ENCODE measurements at places on chromosomes 5 and 9. TPM values are rescaled to one million over a fixed set of nuclear protein-coding genes. Genes with fewer than 3 reads are reported as not detected.

- DNase-seq: no peak
- no peak overlapping the region for H3K4me3 ChIP-seq
- no peaks in the 10 kb centered on the region for H3K36me3 ChIP-seq
- H3K4me1 ChIP-seq: no peaks in the 10 kb centered on the region
- peak overlapping the region; percentile 76 for H3K27ac ChIP-seq
Observed at GRCh38 chr9:134707731-134708671, 66.4 kb downstream of the COL5A1 start.

- no peaks in the 10 kb centered on the region for H3K36me3 ChIP-seq
- no peak for DNase-seq
- H3K27me3 ChIP-seq: peaks cover 8% of the 10 kb centered on the region
- H3K4me1 ChIP-seq: no peaks in the 10 kb centered on the region
- no peak overlapping the region for H3K4me3 ChIP-seq
Observed at GRCh38 chr9:112921549-112921948, 30.9 kb upstream of the SLC46A2 start.

DNA sequence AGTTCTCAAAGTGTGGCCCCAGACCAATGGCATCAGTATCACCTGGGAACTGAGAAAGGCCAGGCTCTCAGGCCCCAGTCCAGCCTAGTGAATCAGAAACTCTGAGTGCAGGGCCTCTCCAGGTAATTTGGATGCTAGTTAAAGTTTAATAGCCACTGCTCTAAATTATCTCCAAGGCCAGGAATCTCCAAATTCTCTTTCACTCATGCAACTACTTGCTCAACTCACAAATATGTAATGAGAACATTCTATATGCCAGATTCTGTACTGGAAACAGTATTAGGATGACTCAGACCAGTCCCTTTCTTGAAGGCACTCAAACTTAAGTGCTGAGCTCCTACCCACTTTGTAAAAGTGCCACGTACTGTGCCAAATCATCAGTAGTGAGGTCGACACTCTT, 84.6 kb downstream of the PAPPA start:
- H3K36me3 ChIP-seq: no peaks in the 10 kb centered on the region
- no peak overlapping the region for H3K27ac ChIP-seq
- H3K4me3 ChIP-seq: no peak overlapping the region
- peaks cover 11% of the 10 kb centered on the region for H3K4me1 ChIP-seq
- H3K27me3 ChIP-seq: no peaks in the 10 kb centered on the region
- no peak for DNase-seq

PCAT7 gene
- total RNA-seq: not detected

DNA sequence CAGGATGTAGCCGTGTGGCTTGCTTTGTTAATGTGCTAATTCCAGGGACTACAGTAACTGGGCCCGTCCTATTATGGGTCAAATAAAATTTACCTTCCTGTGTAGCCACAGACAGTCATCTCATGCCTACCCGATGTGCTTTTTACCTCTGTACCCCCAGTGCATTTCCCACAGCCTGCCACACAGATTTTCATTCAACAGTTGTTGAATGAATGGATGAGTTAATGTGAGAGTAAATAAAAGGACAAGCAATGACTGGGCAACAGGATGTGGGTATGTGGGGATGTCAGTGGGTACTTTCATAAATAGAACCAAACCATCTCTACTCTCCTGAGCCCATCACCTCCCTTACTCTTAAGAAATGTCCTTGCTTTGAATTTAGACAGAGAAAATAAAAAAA, 441.2 kb upstream of the ZNF462 start:
- no peak overlapping the region for H3K4me3 ChIP-seq
- no peak overlapping the region for H3K27ac ChIP-seq
- DNase-seq: no peak
- no peaks in the 10 kb centered on the region for H3K27me3 ChIP-seq
- H3K36me3 ChIP-seq: no peaks in the 10 kb centered on the region

- peak; percentile 5 for DNase-seq
- H3K4me3 ChIP-seq: no peak overlapping the region
- H3K27me3 ChIP-seq: no peaks in the 10 kb centered on the region
- peaks cover 4% of the 10 kb centered on the region for H3K4me1 ChIP-seq
- no peaks in the 10 kb centered on the region for H3K36me3 ChIP-seq
- H3K27ac ChIP-seq: no peak overlapping the region
Observed at GRCh38 chr5:118789366-118789765, 199.0 kb downstream of the DTWD2 start.

GRCh38 chr5:126188804-126189203, 234.4 kb upstream of the GRAMD2B start:
- DNase-seq: no peak
- no peak overlapping the region for H3K27ac ChIP-seq
- H3K27me3 ChIP-seq: no peaks in the 10 kb centered on the region
- no peak overlapping the region for H3K4me3 ChIP-seq
- no peaks in the 10 kb centered on the region for H3K36me3 ChIP-seq

DNA sequence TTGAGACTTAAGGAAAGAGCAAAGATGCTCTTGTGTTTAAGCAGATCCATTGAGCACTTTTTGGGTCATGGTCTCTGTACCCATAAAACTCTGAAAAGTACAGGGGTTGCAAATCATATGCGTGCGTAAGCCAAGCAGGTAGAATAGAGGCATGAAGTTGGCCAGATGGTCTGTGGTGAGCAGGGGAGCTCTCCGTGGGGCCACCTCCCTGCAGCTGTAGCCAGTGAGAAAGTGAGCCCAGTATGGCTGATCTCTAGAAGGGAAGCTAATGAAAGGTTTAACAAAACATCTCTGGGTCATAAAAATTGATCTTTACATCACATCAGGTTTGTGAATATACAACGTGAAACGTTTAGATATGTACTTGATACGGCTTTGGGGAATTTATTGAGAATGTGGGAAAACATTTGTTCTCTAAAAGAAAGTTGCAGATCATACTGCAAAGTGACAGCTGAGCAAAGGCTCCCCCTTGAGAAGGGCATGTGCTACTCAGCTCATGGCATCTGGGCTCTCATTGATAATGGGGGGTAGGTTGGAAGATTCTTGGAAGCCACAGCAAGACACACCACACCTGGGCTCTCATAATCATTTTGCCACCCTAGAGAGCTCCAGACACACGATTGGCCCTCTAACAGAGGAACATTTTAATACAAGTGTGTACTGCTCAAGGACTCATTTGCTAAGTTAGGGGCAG, 30.6 kb downstream of the SH3GL2 start:
- peaks cover 4% of the 10 kb centered on the region for H3K4me1 ChIP-seq
- H3K4me3 ChIP-seq: no peak overlapping the region
- H3K36me3 ChIP-seq: no peaks in the 10 kb centered on the region
- H3K27ac ChIP-seq: no peak overlapping the region
- no peak for DNase-seq

DNA sequence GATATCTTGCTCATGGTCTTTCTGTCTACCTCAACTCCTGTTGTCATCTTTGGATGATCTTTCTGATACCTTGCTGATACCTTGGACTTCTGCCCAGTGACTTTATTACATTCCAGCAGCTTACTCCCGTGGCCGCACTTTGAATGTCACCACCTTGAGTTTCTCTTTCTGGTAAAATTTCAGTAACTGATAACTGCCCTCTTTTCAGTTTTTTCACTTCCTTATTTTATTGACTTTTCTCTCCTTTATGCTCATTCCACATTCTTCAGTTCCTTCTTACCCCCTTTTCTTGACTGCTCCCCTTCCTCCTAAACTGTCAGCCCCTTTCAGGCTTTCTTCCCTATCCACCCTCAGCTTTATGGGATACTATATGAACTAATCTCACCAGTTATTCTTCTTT, 7.0 kb upstream of the FBXO4 start:
- H3K27ac ChIP-seq: no peak overlapping the region
- H3K4me3 ChIP-seq: no peak overlapping the region
- DNase-seq: no peak

GRCh38 chr5:15966651-15967050, 212.9 kb downstream of the MARCHF11 start:
- no peak overlapping the region for H3K4me3 ChIP-seq
- no peaks in the 10 kb centered on the region for H3K36me3 ChIP-seq
- H3K27me3 ChIP-seq: no peaks in the 10 kb centered on the region
- DNase-seq: no peak

- no peak for DNase-seq
- H3K27ac ChIP-seq: no peak overlapping the region
- no peak overlapping the region for H3K4me3 ChIP-seq
- no peaks in the 10 kb centered on the region for H3K36me3 ChIP-seq
- no peaks in the 10 kb centered on the region for H3K27me3 ChIP-seq
- H3K4me1 ChIP-seq: no peaks in the 10 kb centered on the region
Observed at GRCh38 chr5:136094189-136094912, 38.3 kb upstream of the SMAD5 start.

AHRR gene
- 1.7 TPM for total RNA-seq

DNA sequence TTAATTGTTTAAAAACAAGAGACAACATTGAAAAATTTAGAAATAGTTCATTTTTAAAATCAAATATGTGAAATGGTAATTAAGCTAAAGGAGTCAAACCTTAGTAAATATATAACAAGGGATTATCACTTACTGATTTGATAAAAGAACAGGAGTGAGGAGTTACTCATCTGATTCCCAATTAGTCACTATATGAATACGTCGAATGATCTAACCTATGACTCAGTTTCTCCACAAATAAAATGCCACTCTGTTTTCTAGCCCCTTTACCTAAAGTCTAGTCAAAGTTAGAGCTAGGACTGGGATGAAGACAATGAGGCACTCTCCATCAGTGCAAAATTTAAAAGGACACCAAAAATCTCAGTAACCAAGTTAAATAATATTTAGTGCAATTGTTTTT, 70.4 kb upstream of the RASEF start:
- no peak overlapping the region for H3K4me3 ChIP-seq
- no peaks in the 10 kb centered on the region for H3K4me1 ChIP-seq
- no peaks in the 10 kb centered on the region for H3K36me3 ChIP-seq

GRCh38 chr9:87382900-87383299, 114.8 kb upstream of the DAPK1 start:
- no peaks in the 10 kb centered on the region for H3K36me3 ChIP-seq
- H3K27me3 ChIP-seq: no peaks in the 10 kb centered on the region
- H3K4me3 ChIP-seq: no peak overlapping the region
- no peak overlapping the region for H3K27ac ChIP-seq
- no peak for DNase-seq

DNA sequence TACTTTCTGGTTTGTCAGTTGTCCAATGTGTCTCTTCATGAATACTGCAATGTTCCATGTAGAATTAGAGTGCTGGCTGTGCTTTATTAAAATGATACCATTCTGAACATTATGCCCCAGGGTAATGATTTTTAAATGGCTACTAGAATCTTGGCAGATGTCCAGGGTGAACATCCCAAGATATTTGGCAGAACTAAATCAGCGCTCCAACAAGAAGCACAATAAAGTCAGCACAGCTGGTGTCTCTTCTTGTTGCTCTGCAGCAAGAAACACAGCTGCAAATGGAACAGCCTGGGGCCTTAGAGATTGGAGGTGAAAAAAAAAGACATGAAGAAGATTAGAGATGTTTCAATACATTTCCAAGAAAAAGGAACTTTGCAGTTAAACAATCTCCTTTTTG, 248.3 kb downstream of the CDH18 start:
- no peaks in the 10 kb centered on the region for H3K4me1 ChIP-seq
- H3K36me3 ChIP-seq: no peaks in the 10 kb centered on the region
- H3K4me3 ChIP-seq: no peak overlapping the region
- no peaks in the 10 kb centered on the region for H3K27me3 ChIP-seq
- H3K27ac ChIP-seq: no peak overlapping the region

SLC1A3 gene
- 21.0 TPM for total RNA-seq

DNA sequence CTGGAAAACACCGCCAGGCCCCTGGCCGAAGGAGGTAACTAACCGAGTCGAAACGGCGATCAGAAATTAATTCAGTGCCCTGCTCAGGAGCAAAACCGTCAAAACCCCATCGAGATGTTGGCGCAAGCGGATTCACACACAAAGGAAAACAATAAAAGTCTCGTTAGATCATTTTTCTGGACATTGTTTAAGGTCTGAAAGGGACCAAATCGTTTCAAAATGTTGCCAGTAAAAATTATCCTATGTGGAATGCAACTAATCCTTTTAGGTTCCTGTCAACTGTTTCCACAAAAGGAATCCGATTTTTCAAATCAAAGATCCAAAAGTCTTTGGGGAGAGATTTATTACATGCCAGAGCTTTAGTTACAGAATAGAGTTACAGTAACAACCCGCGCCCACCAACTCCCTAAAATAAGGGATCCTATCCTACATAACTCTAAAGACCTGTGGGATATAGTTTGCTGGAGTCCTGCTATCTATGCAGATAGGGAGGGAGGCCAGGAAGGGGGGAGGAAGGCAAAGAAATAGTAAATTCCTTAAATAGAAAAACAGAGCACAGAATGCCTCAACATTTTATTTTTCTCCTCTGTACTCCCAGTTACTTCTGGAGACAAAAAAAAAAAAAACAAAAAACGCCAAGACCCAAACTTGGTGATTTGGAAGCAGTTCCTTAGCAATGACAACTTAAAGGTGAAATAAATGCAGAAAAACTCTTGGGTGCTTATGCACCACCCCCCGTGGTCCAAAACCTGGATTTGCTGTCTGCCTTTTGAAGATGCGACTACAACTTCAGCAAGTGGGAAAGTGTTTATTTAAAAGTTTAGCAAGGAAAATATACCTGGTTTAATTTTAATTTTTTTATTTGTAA, 10.6 kb downstream of the FOXD1 start:
- no peaks in the 10 kb centered on the region for H3K36me3 ChIP-seq
- peaks cover 31% of the 10 kb centered on the region for H3K27me3 ChIP-seq
- no peak overlapping the region for H3K4me3 ChIP-seq

IFNA16 gene
- not detected for total RNA-seq

DBH gene
- 0.06 TPM for total RNA-seq

PCDHB12 gene
- total RNA-seq: 10.1 TPM

DNA sequence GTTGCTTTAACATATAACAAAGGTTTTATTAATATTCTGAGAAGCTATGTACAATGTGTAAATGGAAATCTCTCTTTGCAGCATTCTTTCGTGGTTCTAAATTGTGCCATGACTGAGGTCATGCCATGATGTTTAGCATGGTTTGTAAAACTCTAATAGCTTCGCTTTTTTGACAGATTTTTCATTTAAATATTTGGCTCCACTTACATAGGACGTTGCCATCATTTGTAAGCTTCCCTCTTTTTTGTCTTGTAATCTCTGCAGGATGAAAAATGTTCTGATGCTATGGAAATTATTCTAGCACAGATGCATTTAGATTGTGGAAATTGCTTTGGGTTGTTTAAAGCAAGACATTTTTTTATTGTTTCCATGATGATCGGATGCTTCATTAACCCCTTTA, 1054.8 kb downstream of the MAT2B start:
- H3K4me1 ChIP-seq: no peaks in the 10 kb centered on the region
- no peaks in the 10 kb centered on the region for H3K36me3 ChIP-seq
- H3K4me3 ChIP-seq: no peak overlapping the region
- no peak for DNase-seq
- H3K27me3 ChIP-seq: no peaks in the 10 kb centered on the region

Data from lung (tissue), 17 donors.